ENCODE measurements at places on chromosomes 5 and 9. TPM values are rescaled to one million over a fixed set of nuclear protein-coding genes. Genes with fewer than 3 reads are reported as not detected.

GRCh38 chr5:22473886-22474285 is 379.3 kb downstream of the CDH12 start:
- no peak for DNase-seq

The GARIN3 gene
- not detected for polyA plus RNA-seq

DNA sequence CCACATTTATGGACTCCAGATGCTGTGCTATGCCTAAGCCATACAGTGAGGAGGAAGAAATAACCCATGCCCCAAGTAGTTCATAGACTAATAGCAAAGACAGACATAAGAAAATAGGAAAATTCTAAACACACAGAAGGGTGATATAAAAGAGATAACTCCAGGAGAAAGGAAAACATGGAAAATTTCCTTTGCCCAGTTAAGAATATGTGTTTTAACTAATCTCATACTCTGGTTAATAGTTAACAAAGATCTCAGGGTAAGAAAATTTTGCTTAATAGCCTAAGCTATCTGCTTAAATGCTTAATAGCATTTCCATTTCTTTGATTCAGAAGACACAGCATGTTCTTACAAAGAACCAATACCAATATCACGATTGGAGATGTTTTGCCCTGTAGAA is 358.0 kb downstream of the MSX2 start:
- no peak for DNase-seq

The EMB gene
- 35.7 TPM for polyA plus RNA-seq

The HK3 gene
- not detected for polyA plus RNA-seq

DNA sequence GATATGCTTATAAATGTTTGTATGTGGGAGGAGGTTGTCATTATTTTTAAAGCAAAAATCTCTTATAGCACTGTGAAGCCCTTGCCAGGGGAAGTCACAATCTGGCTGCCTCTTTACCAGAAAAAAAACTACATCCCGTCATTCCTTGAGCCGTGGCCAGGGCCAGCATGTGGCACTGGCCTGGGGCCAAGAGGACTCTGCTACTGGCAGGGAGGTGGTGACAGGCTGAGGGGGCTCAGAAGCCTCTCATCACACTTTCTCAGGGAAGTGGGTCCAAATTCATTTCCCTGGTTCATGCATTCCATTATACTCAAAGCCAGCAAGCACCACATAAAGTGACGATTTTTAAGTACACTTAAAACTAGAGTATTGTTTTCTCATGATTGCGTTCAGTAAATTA is 457.3 kb downstream of the ZNF608 start:
- no peak for DNase-seq
